ENCODE measurements at places on chromosomes 1 and 21. TPM values are rescaled to one million over a fixed set of nuclear protein-coding genes. Genes with fewer than 3 reads are reported as not detected.

PTAFR gene
- total RNA-seq: 9.2 TPM

SHE gene
- 6.1 TPM for total RNA-seq

C1orf87 gene
- 3.5 TPM for total RNA-seq

SYT6 gene
- total RNA-seq: 0.85 TPM

DCDC2B gene
- not detected for total RNA-seq

PCP4L1 gene
- 0.68 TPM for total RNA-seq

NBPF20 gene
- total RNA-seq: 6.0 TPM

COL8A2 gene
- 41.6 TPM for total RNA-seq

FAM72C gene
- not detected for total RNA-seq

TTC34 gene
- 0.63 TPM for total RNA-seq

VHLL gene
- not detected for total RNA-seq

FOXO6 gene
- 3.8 TPM for total RNA-seq

XCL2 gene
- not detected for total RNA-seq

APH1A gene
- total RNA-seq: 77.5 TPM

CIART gene
- 5.2 TPM for total RNA-seq

DNA sequence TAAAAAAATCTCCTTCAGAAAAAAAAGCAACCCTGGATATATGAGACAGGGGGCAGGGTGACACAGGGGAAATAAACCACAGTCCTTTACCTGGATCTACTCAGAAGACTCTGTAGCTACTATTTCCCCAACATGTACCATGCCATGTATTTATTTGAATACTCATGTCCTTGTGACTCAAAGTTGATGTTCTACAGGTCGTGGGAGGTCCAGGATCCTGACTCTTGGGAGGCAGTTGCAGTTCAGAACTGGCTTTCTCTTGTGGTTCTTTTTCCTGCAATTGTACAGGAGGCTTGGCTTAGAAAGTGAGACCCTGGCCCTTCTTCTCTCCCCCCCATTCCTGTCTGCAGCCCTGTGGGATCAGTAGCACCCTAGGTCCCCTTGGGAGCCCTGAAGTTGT, 5.8 kb upstream of the IL24 start:
- no peak for DNase-seq

- no peak for DNase-seq
Observed at GRCh38 chr1:91549041-91549735, 48.5 kb downstream of the CDC7 start.

GRCh38 chr1:69567652-69568420, at the start of gene LRRC7:
Gene LRRC7, plus strand, starts transcription at chr1:69567922. Its CDS starts 718 bp downstream, at chr1:69568640.
- no peak for DNase-seq

DNA sequence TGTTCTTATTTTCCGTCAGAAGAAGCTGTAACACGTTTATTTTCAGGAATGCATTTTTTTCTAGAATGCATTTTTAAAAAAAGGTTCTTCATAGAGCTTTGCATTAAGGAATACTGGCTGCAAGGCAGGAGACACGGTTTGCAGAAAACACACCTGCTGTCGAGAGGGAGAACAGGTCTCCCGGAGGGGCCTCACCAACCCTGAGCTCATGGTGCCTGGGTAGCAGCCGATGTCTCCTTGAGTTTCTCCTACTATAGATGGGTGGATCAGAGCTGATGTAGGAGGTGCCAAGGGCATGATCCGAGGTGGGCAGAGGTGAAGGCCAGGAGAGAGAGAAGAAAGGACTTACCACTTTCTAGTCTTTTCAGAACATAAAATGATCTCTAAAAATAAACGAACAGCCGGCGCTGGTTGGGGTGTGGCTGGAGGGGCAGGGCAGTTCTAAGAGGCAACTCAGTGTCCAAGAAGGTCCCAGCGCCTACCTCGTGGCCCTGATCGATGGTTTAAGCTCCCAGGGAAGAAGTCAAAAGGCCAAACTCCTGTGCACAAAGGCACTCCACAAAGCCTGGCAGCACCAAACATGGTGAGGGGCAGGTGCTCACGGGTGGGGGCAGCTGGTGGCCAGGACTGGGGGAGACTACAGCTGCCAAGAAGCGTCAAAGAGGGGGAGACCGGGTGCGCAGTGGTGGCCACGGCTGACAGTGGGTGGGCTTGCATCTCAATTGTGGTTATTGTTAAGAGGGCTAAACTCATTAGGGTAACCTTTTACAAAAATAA, 12.2 kb downstream of the MORN1 start:
- no peak for DNase-seq

GRCh38 chr1:56780826-56781225, 38.4 kb downstream of the FYB2 start:
- DNase-seq: no peak

DNA sequence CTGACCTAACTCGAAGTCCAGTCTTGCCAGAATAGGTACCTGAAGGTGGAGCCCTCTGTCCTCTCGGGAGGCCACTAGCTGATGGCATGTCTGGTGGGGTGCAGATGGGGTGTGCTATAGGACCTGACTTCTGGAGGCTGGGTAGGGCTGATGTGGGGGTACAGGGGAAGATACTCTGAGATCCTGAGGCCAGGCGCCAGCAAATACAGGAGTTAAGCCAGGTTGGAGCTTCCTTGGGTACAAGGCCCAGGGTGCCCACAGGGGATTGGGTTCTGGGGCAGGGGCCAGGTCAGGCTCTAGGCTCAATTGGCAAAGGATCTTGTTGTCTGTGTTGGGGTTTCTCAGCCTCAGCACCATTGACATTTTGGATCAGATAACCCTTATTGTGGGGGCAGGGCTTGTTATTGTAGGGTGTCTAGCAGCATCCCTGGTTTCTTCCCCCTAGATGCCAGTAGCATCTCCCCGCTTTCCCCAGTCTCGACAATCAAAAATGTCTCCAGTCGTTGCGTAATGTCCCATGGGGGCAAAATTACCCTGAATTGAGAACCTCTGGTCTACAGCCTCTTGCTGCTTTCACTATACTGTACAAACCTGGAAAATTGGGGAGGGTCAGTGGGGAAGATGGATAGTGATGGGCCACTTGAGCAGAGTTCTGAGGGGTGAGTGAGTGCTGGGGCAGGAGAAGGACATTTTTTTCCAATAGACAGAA, 9.2 kb downstream of the PTPRF start:
- no peak for DNase-seq

- DNase-seq: no peak
Observed at GRCh38 chr1:66343569-66344325, 190.2 kb upstream of the SGIP1 start.

DNA sequence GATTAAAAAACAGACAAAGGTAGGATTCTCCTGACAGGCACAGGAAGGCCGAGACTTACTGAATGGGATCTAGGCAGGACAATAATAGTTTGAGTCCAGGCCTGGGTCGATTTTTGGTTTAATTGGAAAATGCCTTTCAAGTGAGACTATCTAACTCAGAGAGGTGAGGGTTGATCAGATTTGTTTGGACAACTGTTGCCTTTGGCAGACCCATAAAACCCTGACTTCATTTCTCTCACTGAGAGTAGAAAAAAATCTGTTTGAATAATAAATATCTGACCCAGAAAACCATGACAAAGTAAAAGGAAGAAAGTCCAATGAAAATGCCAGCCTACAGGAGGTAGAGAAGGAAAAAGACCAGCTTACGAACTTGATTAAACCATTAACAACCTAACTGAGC, 12.3 kb upstream of the SLC30A10 start:
- no peak for DNase-seq

DNA sequence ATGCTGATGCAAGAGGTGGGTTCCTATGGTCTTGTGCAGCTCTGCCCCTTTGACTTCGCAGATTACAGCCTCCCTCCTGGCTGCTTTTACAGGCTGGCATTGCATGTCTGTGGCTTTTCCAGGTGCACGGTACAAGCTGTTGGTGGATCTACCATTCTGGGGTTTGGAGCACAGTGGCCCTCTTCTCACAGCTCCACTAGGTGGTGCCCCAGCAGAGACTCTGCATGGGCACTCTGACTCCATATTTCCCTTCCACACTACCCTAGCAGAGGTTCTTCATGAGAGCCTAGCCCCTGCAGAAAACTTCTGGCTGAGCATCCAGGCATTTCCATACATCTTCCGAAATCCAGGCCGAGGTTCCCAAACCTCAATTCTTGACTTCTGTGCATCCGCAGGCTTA, 989.0 kb downstream of the PLA2G4A start:
- DNase-seq: no peak

- no peak for DNase-seq
Observed at GRCh38 chr1:55399346-55399745, 184.2 kb upstream of the USP24 start.

GRCh38 chr1:97089173-97089572, 367.6 kb downstream of the PTBP2 start:
- no peak for DNase-seq

DNA sequence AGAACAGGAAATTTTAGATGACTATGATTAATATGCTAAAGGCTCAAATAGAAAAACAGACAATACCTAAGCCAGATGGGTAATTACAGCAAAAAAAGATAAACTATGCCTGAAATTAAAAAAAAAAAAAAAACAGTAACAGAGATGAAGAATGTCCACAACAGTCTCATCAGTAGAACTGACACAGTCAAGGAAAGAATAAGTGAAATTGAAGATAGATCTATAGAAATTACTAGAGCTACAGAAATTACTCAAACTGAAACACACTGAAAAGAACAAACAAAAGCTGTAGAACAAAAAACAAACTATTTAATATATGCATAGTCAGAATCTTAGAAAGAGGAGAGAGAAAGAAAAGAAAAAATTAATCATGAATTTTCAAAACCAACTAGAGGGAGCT, 112.8 kb downstream of the FAF1 start:
- no peak for DNase-seq

GRCh38 chr1:23533246-23534023, 2.4 kb upstream of the E2F2 start:
- DNase-seq: no peak

GRCh38 chr1:232452117-232452516, 177.8 kb downstream of the SIPA1L2 start:
- DNase-seq: no peak

DNA sequence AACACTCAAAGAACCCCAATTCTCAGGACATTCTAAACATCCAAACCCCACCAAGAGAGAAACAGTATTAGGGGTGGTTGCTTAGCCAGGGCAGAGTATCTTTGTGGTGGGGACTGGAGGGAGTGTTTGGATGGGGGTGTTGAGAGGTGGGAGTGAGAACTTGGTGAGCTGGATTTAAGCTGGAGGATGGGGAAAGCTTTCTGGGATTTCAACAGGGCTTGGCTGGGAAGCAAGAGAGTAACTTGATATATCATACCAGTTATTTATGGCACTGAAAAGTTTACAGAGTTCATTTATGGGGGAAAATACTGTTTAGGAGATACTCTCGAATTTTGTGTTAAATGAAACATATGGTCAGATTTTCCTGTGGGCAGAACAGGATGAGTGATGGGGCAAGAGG, 6.8 kb upstream of the CNIH3 start:
- no peak for DNase-seq

- no peak for DNase-seq
Observed at GRCh38 chr1:7284839-7285435, 486.2 kb upstream of the VAMP3 start.

GRCh38 chr1:844472-845026, 79.2 kb upstream of the SAMD11 start:
- no peak for DNase-seq

- DNase-seq: no peak
Observed at GRCh38 chr1:182783068-182783467, 6.5 kb upstream of the NPL start.

- no peak for DNase-seq
Observed at GRCh38 chr1:158037866-158038359, 44.5 kb downstream of the KIRREL1 start.

- no peak for DNase-seq
Observed at GRCh38 chr1:13990939-13991338, 291.0 kb downstream of the PRDM2 start.

- no peak for DNase-seq
Observed at GRCh38 chr1:230195199-230195598, 128.2 kb downstream of the GALNT2 start.

DNA sequence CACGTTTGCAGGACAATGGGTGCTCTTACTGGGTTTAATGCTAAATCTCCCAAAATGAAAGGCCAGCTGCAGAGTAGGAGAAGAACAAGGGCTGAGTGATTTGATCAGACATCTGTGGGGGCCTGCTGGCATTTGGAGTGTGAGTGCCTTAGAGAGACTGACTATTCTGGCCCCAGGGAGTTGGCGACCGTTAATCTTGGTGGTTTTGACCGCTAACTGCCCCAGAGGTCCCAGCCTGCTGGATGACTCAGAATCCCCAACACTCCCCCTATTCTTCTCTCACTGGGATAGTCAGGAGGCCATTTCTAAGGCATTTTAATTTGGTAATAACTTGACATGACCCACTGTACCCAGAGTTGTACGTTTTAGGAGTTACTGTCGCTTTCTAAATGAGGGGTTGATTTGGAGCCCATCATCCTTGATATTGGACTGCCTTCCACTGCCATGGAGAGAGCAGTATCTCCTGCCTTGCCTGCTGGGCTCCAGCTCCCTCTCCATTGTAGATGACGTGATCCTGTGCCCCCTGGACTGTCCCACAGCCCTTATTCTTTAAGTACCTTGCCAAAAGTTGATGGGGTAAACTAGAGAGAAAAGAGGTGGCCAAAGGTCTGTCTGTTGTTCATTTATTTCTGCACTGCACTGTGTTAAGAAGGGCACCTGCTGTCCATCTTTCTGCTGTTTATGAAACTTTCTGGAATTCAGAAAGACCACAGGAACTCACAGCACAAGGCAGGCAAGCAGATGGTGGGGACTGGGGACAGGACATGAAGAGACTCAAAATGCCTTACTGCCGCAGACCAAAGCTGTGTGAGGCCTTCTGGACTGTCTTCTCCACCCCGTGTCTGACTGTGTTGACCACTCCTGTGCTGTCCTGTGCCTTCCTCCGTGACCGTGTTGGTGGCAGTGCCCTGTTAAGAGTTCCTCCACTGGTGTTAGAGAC, 98.2 kb upstream of the ARTN start:
- DNase-seq: no peak

DNA sequence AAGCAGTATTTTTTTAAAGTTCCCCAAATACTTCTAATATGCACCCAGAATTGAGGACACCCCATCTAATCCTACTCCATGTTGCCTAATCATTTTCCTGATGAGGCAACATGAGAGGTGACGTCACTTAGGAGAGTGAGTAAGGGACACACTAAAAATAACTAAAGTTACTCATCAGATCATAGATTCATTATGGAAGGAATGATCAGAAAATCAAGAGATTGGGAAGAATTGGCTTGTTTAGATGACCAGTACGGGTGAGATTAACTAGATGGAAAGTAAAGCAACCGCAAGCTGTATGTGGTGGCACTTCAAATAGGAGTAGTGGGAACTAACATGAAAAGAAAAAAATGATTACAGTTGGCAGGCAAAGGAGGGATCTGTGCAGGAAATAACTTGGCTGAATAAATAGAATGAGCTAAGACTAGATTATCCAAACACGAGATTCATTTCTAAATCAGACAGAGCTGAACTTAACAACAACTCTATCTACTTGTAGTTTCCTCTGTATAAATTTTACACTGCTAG, 61.4 kb upstream of the CXADR start:
- no peak for DNase-seq
